ENCODE measurements at places on chromosomes 7 and 10. TPM values are rescaled to one million over a fixed set of nuclear protein-coding genes. Genes with fewer than 3 reads are reported as not detected.

TFPI2 gene
- not detected for total RNA-seq

SEMA3E gene
- total RNA-seq = not detected

TRPV6 gene
- total RNA-seq = not detected

TMEM196 gene
- total RNA-seq = not detected

SLC16A12 gene
- not detected for total RNA-seq

SOSTDC1 gene
- not detected for total RNA-seq

DGKI gene
- 0.53 TPM for total RNA-seq

SPDYE8 gene
- not detected for total RNA-seq

DPP6 gene
- total RNA-seq = not detected

Measured in natural killer cell (primary cell).